ENCODE measurements at places on chromosomes 6 and 20. TPM values are rescaled to one million over a fixed set of nuclear protein-coding genes. Genes with fewer than 3 reads are reported as not detected.

The SOBP gene
- polyA plus RNA-seq, result 0.30 TPM

The MOXD1 gene
- polyA plus RNA-seq, result 0.25 TPM

The RIPOR3 gene
- 1.8 TPM for polyA plus RNA-seq

The ARFGEF3 gene
- not detected for polyA plus RNA-seq

The AIF1 gene
- 33.2 TPM for polyA plus RNA-seq

The CRISP3 gene
- not detected for polyA plus RNA-seq

The CCN5 gene
- not detected for polyA plus RNA-seq

The TSHZ2 gene
- 0.10 TPM for polyA plus RNA-seq

The ECT2L gene
- 0.09 TPM for polyA plus RNA-seq

The AK9 gene
- polyA plus RNA-seq, result 6.8 TPM

The EDN1 gene
- polyA plus RNA-seq, result not detected

The MROH8 gene
- 2.6 TPM for polyA plus RNA-seq

The ADAM33 gene
- polyA plus RNA-seq, result not detected

The NELFCD gene
- polyA plus RNA-seq, result 78.1 TPM

The CENPB gene
- 1.7 TPM for polyA plus RNA-seq

The OSTM1 gene
- 47.8 TPM for polyA plus RNA-seq

The CGA gene
- polyA plus RNA-seq, result not detected

The ADGB gene
- not detected for polyA plus RNA-seq

The C20orf141 gene
- polyA plus RNA-seq, result not detected

The DYNLT2 gene
- 0.67 TPM for polyA plus RNA-seq

The MPC1 gene
- 62.1 TPM for polyA plus RNA-seq

The TRPC4AP gene
- 59.8 TPM for polyA plus RNA-seq

The SALL4 gene
- polyA plus RNA-seq, result not detected

The FHL5 gene
- polyA plus RNA-seq, result not detected

The FAM162B gene
- polyA plus RNA-seq, result not detected

The TRIM10 gene
- polyA plus RNA-seq, result not detected

The ZSCAN31 gene
- 0.72 TPM for polyA plus RNA-seq

The GSTA2 gene
- not detected for polyA plus RNA-seq

The LY6G5B gene
- 0.64 TPM for polyA plus RNA-seq

The NOTCH4 gene
- polyA plus RNA-seq, result 0.71 TPM

The MED23 gene
- 15.6 TPM for polyA plus RNA-seq

The CPNE5 gene
- 0.44 TPM for polyA plus RNA-seq

The BEND3 gene
- polyA plus RNA-seq, result 0.38 TPM

The SYCP2L gene
- polyA plus RNA-seq, result not detected

The SDHAF4 gene
- 7.9 TPM for polyA plus RNA-seq

The DACT2 gene
- not detected for polyA plus RNA-seq

The ZNF165 gene
- 0.78 TPM for polyA plus RNA-seq

The GGTLC1 gene
- polyA plus RNA-seq, result not detected

The TCF15 gene
- polyA plus RNA-seq, result not detected

The LRP11 gene
- 1.1 TPM for polyA plus RNA-seq

The OR2B6 gene
- polyA plus RNA-seq, result not detected

The SPINT3 gene
- not detected for polyA plus RNA-seq

The DZANK1 gene
- 1.7 TPM for polyA plus RNA-seq

The FUCA2 gene
- polyA plus RNA-seq, result 14.2 TPM

The DNAH8 gene
- polyA plus RNA-seq, result not detected

The HRH3 gene
- polyA plus RNA-seq, result not detected

The PTGIS gene
- 0.15 TPM for polyA plus RNA-seq

The CCDC167 gene
- polyA plus RNA-seq, result 181 TPM
